ENCODE measurements at places on chromosomes 5 and 9. TPM values are rescaled to one million over a fixed set of nuclear protein-coding genes. Genes with fewer than 3 reads are reported as not detected.

VLDLR gene
- polyA plus RNA-seq = 28.8 TPM

ARHGEF28 gene
- polyA plus RNA-seq = 2.7 TPM

GRCh38 chr5:174464504-174465165, 259.7 kb upstream of the MSX2 start:
- DNase-seq = no peak

DNA sequence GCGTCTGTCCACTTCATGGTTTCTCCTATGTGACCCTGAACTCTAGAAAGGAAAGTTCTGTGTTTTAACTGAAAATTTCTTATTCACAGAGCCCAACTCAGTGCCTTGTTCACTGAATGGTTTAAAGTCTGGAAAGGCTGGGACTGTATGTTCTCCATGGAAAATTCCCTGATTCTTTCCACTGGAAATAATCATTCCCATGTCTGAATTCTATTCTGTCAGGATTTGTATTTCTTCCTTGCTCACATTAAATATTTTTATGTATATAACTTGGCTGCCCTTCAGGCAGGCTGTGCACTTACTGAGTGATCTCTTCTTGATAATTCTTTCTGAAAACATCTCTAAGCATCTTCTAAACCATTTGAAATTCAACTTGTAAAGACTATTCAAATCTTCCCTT, 1126.9 kb upstream of the DMAC1 start:
- peak; percentile 68 for DNase-seq

DNA sequence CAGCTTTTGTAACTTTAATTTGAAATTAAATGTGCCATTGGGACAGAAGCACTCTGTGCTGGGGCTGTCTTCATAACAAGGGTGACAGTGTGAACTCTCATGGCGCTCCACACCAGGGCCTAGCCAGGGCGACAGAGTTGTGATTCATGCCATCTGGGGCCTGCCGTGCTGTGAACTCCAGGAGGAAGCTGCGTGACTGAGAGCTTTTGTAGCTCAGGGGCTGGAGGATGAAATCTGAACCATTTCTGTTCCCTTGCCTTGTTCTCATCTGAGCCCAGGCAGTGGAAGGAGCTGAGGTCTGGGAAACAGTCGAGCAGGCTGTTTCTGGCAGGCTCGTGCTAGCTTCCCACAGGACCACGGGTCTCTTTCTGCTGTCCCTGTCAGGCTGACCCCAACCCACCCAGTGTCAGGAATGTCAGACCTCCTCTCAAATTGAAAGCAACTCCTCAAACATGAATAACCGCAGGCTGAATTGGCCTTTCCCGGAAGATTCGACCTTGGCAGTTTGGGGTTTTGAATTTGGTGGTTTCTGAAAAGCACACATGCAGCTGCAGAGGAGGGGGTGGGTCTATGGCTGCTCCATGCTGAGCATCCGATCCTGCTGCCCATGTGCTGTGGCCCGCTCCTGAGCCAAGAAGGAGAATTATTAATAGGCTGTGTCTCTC, 69.2 kb upstream of the RPS23 start:
- peak; percentile 92 for DNase-seq

Measured in muscle of leg (tissue), 16 donors.